Activated naive CD4-positive, alpha-beta T cell treated with anti-CD3 and anti-CD28 coated beads for 36 hours (primary cell): ENCODE measurements at places on chromosomes 1 and 21. TPM values are rescaled to one million over a fixed set of nuclear protein-coding genes. Genes with fewer than 3 reads are reported as not detected.

Gene CD48
- total RNA-seq = 340 TPM

Gene PYHIN1
- 4.4 TPM for total RNA-seq

DNA sequence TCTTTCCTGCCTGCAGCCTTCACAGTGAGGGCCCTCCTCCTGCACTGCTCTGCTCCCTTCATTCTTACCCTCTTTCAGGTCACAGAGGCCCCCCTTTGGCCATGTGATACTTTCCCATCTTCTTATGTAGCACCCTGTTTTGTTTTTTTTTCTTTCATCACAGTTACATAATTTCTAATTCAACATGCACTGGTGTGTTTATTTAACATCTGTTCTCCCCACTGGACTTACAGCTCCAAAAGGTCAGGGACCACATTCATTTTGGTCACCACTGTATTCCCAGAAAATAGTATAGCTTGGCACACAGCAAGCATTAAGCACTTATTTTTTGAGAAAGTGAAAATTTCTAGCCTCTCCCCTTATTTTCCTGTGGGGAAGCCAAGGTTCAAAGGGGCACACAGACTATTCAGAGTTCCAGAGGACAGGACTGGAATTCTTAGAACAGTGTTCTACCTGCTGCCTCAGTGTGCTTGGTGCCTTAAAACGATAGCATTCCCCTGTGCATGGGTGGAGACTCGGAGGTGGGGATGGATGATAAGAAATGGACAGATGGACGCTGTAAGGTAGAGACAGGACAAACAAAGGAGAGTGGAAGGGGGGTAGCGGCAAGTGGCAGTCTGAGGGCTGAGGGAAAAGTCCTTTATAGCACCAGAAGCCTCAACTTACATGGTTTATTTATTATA is 5.3 kb downstream of the DENND2D start:
- no peak for DNase-seq

Gene HTR6
- 0.19 TPM for total RNA-seq

GRCh38 chr21:41681939-41682718 is 84.7 kb downstream of the RIPK4 start:
- DNase-seq = no peak
